ENCODE measurements at places on chromosomes 7 and 10. TPM values are rescaled to one million over a fixed set of nuclear protein-coding genes. Genes with fewer than 3 reads are reported as not detected.
A peak's percentile ranks its signal among the peaks of the same experiment; 100 is the strongest.

C10orf53 gene
- total RNA-seq = not detected

CRYGN gene
- total RNA-seq = 0.39 TPM

OR9A2 gene
- total RNA-seq = not detected

- peak overlapping the region; percentile 49 for H3K4me3 ChIP-seq
- H3K27ac ChIP-seq = peak overlapping the region; percentile 47
- H3K4me1 ChIP-seq = peaks cover 60% of the 10 kb centered on the region
- H3K36me3 ChIP-seq = no peaks in the 10 kb centered on the region
Observed at GRCh38 chr10:43145311-43145710, 7.1 kb downstream of the CSGALNACT2 start.

DNA sequence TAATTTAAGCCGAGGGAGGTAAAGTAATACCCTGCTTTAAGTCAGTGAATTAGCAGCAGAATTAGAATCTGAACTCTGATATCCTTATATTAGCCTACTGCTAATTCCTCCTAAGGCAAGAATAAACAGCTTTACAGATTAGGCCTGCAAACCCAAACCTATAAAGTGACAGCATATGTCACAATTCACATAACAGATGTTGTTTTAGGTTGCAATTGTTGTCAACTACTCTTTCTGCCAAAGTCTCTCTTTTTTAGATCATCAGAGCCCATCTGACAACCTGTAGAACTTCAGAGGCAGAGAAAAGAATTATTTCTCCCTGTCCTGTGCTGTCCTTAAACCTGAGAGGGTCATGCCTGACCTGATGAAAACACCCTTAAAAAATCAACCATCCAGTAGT, 167.2 kb downstream of the PRKG1 start:
- H3K36me3 ChIP-seq = no peaks in the 10 kb centered on the region
- no peaks in the 10 kb centered on the region for H3K27me3 ChIP-seq
- no peaks in the 10 kb centered on the region for H3K4me1 ChIP-seq
- DNase-seq = no peak

- H3K4me1 ChIP-seq = no peaks in the 10 kb centered on the region
- no peaks in the 10 kb centered on the region for H3K36me3 ChIP-seq
- no peaks in the 10 kb centered on the region for H3K27me3 ChIP-seq
Observed at GRCh38 chr10:71451754-71452153, 55.0 kb downstream of the CDH23 start.

- no peak overlapping the region for H3K27ac ChIP-seq
- H3K4me1 ChIP-seq = no peaks in the 10 kb centered on the region
- DNase-seq = no peak
- H3K27me3 ChIP-seq = no peaks in the 10 kb centered on the region
- no peak overlapping the region for H3K4me3 ChIP-seq
Observed at GRCh38 chr7:26614503-26614902, 249.9 kb downstream of the SKAP2 start.

DNA sequence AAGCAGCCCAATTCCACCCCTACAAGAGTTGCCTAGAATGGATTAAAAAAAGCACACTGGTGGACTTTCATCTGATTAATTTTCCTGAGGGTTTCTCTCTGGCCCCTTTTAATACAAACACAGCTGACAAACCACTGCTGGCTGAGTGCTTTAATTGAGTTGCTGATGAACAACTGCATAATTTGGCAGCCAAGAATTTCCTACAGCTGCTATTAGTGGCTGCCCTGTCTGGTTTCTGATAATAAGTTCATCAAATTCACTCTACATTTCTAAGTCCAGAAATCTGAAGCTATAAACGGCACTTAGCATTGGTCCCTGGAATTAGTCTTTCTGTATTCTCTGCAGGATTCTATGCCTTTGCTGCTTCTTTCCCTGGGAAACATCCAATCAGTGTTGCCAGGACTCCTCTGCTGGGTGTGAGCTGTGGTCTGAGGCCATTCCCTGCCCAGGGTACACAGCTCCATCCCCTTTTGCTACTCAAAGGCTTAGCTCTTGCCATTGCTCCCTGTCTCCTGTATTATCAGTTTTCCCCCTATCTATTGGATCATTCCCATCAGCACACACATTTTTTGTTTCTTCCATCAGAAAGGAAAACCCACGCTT, 110.6 kb downstream of the LSM5 start:
- no peaks in the 10 kb centered on the region for H3K36me3 ChIP-seq
- no peaks in the 10 kb centered on the region for H3K4me1 ChIP-seq
- no peak for DNase-seq
- no peak overlapping the region for H3K27ac ChIP-seq
- H3K27me3 ChIP-seq = no peaks in the 10 kb centered on the region

DNA sequence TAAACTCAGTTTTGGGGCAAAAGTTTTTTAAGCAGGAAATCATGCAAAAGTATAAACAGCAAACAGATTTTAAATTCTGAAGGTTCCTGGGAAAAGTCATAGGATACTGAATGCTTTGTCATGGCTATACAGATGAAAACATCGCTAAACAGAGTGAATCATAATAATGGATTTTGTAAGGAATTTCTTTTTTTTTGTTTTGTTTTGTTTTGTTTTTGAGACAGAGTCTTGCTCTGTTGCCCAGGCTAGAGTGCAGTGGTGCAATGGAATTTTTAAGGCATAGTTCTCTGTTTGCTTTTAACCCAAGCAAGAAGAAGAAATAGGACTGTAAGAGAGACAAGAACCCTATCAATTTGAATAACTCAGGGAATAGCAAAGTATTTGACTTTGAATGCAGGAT, 285.3 kb downstream of the NRG3 start:
- no peaks in the 10 kb centered on the region for H3K4me1 ChIP-seq
- no peaks in the 10 kb centered on the region for H3K36me3 ChIP-seq
- no peak overlapping the region for H3K27ac ChIP-seq
- DNase-seq = no peak

GRCh38 chr7:101866328-101866727, 48.9 kb downstream of the CUX1 start:
- no peak overlapping the region for H3K4me3 ChIP-seq
- no peaks in the 10 kb centered on the region for H3K4me1 ChIP-seq
- no peaks in the 10 kb centered on the region for H3K27me3 ChIP-seq
- H3K27ac ChIP-seq = no peak overlapping the region
- H3K36me3 ChIP-seq = no peaks in the 10 kb centered on the region

DNA sequence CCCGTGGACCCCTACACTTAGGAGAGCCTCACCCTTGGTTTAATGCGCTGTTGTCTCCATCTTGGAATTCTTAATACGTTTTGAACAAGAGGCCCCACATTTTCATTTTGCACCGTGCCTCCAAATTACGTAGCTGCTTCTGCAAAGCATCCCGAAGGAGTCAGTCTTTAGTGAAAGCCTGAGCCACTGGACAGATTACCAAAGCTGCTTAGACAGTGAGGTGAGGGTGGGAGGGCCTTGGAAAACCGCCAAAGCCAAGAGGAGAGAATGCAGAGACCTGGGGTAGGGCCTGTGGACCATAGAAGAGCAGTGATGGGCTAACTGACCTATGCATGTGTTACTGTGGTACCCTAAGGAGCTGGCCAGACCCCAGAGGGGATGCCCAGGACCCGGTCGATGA, 4.2 kb upstream of the TCAF1 start:
- H3K27me3 ChIP-seq = peaks cover 4% of the 10 kb centered on the region
- H3K27ac ChIP-seq = no peak overlapping the region
- no peak overlapping the region for H3K4me3 ChIP-seq
- peaks cover 7% of the 10 kb centered on the region for H3K4me1 ChIP-seq
- H3K36me3 ChIP-seq = no peaks in the 10 kb centered on the region

- no peaks in the 10 kb centered on the region for H3K4me1 ChIP-seq
- no peak overlapping the region for H3K27ac ChIP-seq
- H3K27me3 ChIP-seq = no peaks in the 10 kb centered on the region
- H3K4me3 ChIP-seq = no peak overlapping the region
- no peaks in the 10 kb centered on the region for H3K36me3 ChIP-seq
- no peak for DNase-seq
Observed at GRCh38 chr7:77337456-77337990, 78.6 kb downstream of the GSAP start.

DNA sequence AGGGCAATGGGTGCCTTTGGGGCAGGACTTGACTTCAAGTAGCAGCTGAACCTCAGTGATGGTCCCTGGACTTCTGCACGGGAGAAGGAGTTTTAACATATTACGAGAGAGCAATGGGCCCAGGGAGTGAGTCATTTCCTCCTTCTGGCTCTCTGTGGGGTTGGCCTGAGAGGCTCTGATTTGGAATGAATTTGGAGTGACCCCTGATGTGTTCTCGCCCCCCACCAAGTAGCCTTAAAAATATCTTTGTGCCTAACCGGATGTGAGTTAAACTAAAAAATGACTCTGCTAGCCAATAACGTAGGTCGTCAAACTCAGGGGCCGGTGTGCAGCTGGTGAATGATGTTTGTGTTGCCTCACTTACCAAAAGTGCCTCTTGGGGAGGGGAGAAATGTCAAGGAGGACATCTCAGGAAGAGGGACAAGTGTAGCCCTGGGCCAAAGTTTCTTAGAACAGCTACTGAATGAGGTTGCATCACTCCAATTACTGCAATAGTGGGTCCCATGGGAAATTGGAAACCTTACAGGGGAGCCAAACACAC, 656.6 kb downstream of the INHBA start:
- DNase-seq = no peak
- no peak overlapping the region for H3K4me3 ChIP-seq
- no peak overlapping the region for H3K27ac ChIP-seq
- H3K36me3 ChIP-seq = no peaks in the 10 kb centered on the region

DNA sequence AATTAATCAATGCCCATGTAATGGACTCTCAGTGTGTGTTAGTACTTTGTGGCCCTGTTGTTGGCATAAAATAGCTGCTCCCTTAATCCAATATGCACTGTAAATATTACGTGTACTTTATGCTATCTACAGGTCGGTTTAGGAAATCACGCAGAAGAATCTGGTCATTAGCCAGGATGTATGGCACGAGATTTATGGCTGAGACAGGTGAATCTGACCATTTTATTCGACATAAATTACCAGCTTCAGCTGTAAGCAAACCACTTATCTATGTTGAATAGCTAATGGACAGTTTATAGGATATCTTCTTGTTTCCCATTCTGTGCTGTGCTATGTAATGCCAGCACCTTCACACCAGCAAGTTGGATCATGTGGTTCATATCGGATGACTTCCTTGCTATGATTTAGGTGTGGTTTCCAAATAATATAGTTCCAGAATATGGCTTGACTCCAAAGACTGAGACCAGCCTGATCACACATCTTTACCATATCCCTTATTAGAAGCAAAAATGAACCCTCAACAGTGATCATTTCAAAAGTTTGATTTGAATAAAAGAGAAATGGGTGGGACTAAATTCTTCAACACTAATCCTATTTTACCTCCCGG, 301.4 kb downstream of the AHR start:
- no peak for DNase-seq
- H3K27ac ChIP-seq = no peak overlapping the region
- no peak overlapping the region for H3K4me3 ChIP-seq
- H3K36me3 ChIP-seq = no peaks in the 10 kb centered on the region
- H3K4me1 ChIP-seq = no peaks in the 10 kb centered on the region
- no peaks in the 10 kb centered on the region for H3K27me3 ChIP-seq

DNA sequence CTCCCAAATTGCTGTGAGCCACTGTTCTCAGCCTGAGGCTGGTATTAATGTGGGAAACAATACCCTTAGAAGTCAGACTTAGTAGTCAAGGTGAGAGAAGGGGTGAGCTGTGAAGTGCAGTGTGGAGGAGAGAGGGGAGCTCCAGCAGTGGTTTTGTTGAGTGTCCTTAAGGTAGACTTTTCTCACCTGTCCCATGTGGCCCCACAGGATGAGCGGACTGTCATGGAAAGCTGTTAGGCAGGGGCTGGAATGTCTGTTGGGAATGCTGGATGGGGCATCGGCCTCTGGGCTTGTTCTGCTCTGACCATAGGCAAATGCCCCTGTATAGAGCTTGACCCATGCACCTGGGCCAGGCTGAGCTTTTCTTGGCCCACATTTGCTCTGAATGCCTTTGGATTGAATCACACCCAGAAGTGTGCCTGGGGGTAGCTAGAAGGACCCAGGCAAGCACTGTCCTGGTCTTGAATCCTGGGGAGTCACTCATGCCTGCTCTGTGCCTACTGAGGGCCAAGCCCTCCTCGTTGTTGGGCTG, 36.3 kb upstream of the SH2D4B start:
- H3K27ac ChIP-seq = peak overlapping the region; percentile 64
- peak overlapping the region; percentile 16 for H3K4me3 ChIP-seq
- H3K4me1 ChIP-seq = peaks cover 94% of the 10 kb centered on the region
- DNase-seq = no peak

- no peak overlapping the region for H3K27ac ChIP-seq
- no peak for DNase-seq
- no peak overlapping the region for H3K4me3 ChIP-seq
- H3K36me3 ChIP-seq = no peaks in the 10 kb centered on the region
Observed at GRCh38 chr7:47218378-47219176, 363.3 kb downstream of the TNS3 start.

- no peak for DNase-seq
- no peaks in the 10 kb centered on the region for H3K4me1 ChIP-seq
- no peaks in the 10 kb centered on the region for H3K27me3 ChIP-seq
- H3K27ac ChIP-seq = no peak overlapping the region
Observed at GRCh38 chr7:129764247-129765084, 152.9 kb downstream of the NRF1 start.

GRCh38 chr10:120286280-120286679, 170.7 kb upstream of the PLPP4 start:
- H3K36me3 ChIP-seq = no peaks in the 10 kb centered on the region
- H3K4me1 ChIP-seq = no peaks in the 10 kb centered on the region
- H3K27me3 ChIP-seq = no peaks in the 10 kb centered on the region
- DNase-seq = no peak

GRCh38 chr7:141354251-141354650, 197.0 kb upstream of the AGK start:
- no peak overlapping the region for H3K4me3 ChIP-seq
- H3K27ac ChIP-seq = no peak overlapping the region
- no peak for DNase-seq
- H3K36me3 ChIP-seq = no peaks in the 10 kb centered on the region
- H3K27me3 ChIP-seq = no peaks in the 10 kb centered on the region
- no peaks in the 10 kb centered on the region for H3K4me1 ChIP-seq

DNA sequence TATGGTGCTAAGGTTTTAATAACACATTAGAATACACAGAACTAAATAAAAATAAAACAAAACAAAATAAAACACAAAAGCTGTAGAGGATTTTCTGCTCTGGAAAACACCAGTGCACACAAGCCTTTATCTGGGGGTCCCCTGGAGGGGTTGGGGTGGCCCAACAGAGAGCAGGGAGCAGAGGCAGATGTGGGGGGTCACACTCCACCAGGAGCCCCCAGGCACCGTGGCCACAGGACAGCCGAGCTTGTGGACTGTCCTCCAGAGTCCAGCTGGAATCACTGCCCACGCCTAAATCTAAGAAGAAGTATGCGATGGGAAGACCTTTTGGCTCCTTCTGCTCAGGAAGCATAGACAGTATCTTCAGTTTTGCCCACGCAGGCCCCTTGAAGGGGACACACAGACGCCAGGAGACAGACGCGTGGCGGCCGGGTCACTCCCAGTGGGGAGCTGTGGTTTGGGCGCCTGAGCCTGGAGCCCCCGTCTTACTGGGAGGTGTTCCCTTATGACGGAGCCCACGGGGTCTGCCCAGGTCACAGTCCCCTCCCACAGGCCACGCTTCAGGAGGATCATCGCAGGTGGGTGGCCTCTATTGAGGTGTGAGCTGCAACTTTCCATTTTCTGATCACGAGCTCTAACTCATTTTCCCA, 595.0 kb downstream of the PTPRN2 start:
- no peaks in the 10 kb centered on the region for H3K27me3 ChIP-seq
- DNase-seq = no peak
- no peak overlapping the region for H3K4me3 ChIP-seq
- no peaks in the 10 kb centered on the region for H3K4me1 ChIP-seq
- no peaks in the 10 kb centered on the region for H3K36me3 ChIP-seq
- no peak overlapping the region for H3K27ac ChIP-seq

GRCh38 chr10:123402656-123403055, 248.5 kb downstream of the BUB3 start:
- peaks cover 9% of the 10 kb centered on the region for H3K27me3 ChIP-seq
- no peak for DNase-seq
- no peak overlapping the region for H3K4me3 ChIP-seq
- H3K4me1 ChIP-seq = no peaks in the 10 kb centered on the region

Measured in CD4-positive, CD25-positive, alpha-beta regulatory T cell (primary cell).